Naive thymus-derived CD8-positive, alpha-beta T cell (primary cell): ENCODE measurements at places on chromosomes 16 and 17. TPM values are rescaled to one million over a fixed set of nuclear protein-coding genes. Genes with fewer than 3 reads are reported as not detected.

- DNase-seq = no peak
Measured at GRCh38 chr16:72989579-72990551, 58.1 kb downstream of the ZFHX3 start.

GRCh38 chr17:72121164-72122009, 567 bp downstream of the SOX9 start:
- no peak for DNase-seq

GRCh38 chr17:4642286-4642685, 808 bp upstream of the ALOX15 start:
- DNase-seq = no peak

The ALKBH5 gene
- 129 TPM for polyA plus RNA-seq

The DLX4 gene
- not detected for polyA plus RNA-seq
